T-helper 9 cell (primary cell): ENCODE measurements at places on chromosomes 7 and 10.

GRCh38 chr7:101466871-101467270, 104.2 kb downstream of the COL26A1 start:
- DNase-seq: no peak

- no peak for DNase-seq
These were observed 362.3 kb downstream of the WDR11 start for GRCh38 chr10:121213437-121213836.

DNA sequence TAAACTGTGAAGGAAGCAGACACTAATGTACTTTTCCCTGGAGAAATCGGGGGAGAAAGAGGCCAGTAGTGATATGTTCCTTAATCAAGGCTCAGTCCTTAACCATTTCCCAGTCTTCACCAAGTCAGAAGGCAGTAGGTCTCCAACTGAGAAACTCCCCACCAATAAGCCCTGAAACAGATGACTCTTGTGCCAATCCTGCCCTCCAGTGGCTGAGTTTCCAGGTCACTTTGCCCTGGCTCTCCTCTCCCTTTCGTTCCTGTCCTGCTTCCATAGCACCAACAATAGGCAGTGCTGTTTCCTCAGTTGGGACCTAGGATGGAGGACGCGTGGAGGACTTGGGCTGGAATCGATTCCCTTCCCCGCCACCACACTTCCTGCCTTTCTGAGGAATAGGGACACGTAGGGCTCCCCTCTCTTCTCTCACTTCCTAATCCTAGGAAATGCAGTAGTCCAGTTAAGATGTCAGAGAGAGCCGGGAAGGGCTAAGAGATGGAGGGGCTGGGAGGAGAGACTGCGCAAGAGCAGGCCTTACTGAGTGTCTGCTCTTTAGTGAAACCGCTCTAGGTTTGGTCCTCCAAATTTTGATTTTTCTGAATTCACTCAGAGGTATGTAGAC, 23.4 kb downstream of the ATOH7 start:
- no peak for DNase-seq

DNA sequence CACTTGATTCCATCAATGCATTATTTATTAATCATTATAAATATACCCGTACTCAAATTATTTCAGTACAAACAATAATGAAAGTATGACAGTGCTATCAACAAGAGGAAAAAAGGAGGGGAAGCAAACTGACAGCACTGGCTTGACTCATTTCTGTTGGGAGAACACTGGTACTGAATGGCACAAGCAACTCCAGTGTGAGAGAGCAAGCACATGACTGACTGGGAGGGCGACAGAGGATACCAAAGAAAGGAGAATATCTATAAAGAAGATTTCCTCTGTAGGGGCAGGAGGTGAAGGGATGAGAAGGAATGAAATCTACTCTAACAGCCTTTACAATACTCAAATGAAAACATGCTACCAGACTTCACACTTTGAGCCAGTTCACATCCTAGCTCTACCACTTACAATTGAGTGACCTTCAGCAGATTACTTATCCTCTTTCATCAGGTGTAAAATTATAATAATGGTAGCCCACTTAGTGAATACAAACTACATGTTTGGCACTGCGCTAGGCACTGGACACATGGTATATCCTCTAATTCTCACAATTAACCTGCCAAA, 1.5 kb downstream of the USP54 start:
- DNase-seq: no peak

- no peak for DNase-seq
These were observed 3.7 kb downstream of the STX1A start for GRCh38 chr7:73715648-73716317.

- DNase-seq: no peak
These were observed 274.7 kb downstream of the USP6NL start for GRCh38 chr10:11336722-11337162.

DNA sequence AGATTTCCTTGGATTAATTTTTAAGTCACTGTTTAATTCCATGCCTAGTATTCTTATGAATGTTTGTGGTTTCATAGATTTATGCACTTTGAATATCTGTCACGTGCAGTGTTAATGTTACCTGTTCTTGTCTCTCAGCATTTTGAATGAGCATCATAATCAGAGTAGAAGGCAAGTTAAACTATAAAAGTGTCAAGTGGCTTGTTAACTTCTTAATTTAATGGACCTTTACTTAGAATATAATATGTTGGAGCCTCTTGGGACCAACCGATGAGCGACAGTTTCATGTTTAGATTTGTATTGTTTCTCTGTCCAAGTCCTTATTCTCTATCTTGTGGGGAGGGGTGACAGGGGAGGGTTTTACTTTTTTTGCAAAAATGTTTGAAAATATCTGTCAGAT, 50.6 kb upstream of the MTURN start:
- no peak for DNase-seq

GRCh38 chr7:89334797-89335196, 539.3 kb upstream of the TEX47 start:
- no peak for DNase-seq

DNA sequence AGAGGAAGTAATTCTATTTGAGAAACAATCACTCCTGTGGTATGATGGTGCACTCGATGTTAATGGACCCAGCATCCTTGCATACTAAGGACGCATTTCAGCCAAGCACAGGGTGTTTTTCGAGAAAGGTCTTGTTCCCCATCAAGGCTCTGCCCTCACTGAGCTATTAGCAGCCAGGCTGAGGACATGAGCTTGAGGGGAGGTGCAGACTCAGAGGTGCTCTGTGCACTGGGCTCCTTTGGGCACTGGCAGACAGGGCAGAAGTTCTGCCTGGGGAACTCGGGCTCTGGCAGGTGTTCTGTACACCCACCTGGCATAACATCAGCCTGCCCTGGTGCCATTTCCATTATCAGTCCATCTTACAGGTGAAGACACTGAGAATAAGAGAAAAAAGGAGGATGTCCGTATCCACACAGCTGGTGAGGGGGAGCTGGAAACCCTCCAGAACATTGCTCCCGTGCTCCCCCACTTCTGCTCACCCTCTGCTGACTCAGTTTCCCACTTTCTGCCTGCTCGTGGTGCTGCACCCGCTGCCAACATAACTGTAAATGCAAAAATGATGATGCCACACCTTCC, 92.7 kb upstream of the RET start:
- no peak for DNase-seq

DNA sequence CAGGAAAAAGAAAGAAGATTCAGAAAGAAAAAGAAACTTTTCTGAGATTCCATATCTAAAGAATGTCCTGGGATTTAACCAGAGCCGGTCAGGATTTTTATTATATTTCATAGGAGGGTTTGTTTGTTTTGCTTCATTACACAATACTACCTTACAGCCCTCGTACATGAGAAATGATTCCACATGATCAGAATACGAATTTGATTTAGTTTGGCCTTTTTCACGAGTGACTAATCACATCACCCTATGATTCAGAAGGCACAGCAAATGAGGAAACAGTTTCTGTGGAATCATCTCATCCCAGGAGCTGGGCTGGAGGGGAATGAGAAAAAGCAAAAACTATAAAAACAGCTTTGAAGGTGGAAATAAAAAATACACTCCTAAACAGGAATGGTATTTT, 54.7 kb upstream of the VWC2 start:
- no peak for DNase-seq

GRCh38 chr7:69620063-69620462, 21.8 kb downstream of the AUTS2 start:
- no peak for DNase-seq

GRCh38 chr7:159096736-159097581, 47.7 kb downstream of the VIPR2 start:
- no peak for DNase-seq

DNA sequence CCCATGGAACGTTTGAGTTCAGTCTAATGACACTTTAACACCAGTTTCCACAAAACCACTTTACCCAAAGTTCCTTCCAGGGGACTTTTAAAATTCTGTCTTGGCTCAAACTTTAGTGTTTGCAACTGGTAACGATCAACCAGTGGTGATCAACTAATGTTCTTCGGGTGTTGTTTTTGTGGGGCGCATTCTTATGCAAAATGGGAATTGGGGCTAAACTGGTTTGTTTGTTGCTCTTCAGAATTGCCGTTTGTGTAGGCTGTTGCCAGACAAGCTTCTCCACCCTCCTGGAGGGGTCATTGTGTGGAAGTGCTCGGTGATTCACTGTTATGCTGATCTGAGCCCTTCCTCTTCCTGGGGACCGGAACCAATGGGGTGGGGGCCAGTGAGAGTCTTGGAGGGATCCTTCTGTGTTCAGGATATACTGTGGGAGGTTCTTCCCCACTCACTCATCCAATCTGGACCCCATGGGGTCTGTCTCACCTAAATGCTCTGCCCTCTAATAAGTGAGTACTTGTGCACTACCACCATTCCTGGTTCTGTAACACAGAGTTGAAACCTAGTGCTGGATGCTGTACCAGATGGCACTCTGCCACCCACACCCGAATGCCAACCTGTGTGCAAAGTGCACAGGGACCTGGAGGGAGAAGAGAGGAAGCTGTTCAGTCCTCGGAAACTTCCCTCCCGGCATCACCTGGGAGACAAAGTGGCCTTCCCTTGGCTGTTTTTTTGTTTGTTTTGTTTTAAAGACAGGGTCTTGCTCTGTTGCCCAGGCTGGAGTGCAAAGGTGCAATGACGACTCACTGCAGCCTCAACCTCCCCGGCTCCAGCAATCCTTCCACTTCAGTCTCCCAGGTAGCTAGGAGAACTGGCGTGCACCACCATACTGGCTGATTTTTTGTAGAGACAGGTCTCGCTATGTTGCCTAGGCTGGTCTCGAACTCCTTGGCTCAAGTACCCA, 2.1 kb downstream of the NFE2L3 start:
- DNase-seq: no peak

DNA sequence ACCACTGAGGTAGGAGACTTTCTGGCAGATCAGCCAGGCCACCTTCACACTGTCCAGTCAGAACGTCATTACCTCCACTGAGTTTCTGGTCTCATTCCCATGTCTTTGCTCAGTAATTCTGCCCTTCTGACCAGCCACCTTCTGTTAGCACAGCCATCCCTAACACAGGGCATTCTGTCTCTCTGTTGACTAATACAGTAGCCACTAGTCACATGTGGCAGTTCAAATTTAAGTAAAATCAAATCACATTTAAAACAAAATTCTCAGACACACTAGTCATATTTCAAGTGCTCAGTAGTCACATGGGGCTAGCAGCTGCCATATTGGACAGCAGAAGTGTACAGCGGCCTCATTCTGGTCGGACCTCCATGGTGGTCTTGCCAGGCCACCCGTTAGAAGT, 7.4 kb downstream of the CPSF4 start:
- DNase-seq: no peak

- DNase-seq: no peak
These were observed 8.4 kb downstream of the ATP6V1F start for GRCh38 chr7:128871050-128871449.

- no peak for DNase-seq
These were observed 8.2 kb upstream of the PHYH start for GRCh38 chr10:13308096-13308495.

- DNase-seq: no peak
These were observed 350.8 kb downstream of the AUTS2 start for GRCh38 chr7:69949122-69949521.

DNA sequence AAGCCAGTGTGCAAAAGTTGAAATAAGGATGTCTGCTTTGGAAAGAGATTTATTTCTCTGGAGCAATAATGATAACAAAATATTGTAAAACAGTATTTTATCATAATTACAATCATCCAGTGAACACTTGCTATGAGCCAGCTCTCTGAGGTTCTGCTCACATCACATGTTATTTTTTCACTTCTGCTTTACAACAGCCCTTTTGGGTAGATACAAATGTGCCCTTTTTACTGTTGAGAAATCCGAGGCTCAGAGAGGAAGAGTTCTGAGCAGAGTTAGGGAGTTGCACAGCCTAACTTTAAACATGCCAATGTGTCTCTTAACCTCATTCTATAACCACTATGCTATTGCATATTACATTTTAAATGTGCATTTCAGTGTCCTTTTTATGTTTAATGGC, 232.6 kb upstream of the CDC14C start:
- DNase-seq: no peak

DNA sequence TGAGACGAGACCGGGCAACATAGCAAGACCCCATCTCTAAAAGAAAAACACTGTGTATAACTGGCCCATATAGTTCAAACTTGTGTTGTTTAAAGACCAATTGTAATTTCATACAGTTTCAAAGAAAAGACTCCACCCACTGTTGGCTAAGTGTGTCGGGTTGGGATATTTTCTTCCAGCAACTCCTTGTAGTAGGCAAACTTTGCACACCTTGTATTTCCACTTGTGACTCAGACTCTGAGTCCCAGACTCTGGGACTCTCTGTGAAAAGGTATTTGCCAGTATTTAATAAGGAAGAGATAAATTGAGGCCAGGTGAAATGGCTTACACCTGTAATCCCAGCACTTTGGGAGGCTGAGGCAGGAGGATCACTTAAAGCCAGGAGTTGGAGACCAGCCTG, 29.3 kb upstream of the RHBDD2 start:
- DNase-seq: no peak

DNA sequence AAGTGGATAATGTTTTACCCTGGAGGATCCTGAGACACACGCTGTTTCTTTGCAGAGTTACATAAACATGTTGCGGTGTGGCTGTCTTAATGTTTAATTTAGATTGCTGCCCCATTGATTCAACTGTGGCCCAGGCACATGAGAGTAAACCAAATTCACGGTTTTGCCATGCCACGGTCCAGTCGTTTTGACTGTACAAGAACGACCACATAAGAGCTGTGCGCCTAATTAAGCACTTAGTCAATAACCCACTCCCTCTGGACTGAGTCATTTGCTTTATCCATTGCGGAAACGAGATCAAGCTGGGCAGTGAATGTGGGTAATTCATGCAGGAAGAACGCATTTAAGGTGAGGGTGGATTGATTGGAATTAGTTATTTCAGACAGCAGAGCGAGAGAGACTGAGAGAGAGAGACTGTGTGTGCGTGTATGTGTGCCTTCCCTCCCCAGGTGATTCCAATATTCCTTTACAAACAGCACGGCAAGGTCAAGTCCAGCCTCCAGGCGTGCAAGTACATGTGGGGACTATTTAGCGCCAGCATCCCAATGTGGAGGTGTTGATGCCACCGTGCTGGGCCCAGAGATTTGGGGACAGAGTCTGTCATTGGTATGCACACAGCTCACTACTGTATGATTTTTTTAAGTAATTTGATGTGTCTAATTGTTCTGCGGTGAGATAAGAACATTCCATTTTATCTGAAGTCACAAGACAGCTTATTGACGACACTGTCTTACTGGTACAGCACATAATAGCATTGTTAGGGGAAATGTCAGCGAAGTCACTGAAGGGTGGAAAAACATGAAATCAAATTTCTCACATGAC, 8.4 kb upstream of the TEX36 start:
- no peak for DNase-seq

DNA sequence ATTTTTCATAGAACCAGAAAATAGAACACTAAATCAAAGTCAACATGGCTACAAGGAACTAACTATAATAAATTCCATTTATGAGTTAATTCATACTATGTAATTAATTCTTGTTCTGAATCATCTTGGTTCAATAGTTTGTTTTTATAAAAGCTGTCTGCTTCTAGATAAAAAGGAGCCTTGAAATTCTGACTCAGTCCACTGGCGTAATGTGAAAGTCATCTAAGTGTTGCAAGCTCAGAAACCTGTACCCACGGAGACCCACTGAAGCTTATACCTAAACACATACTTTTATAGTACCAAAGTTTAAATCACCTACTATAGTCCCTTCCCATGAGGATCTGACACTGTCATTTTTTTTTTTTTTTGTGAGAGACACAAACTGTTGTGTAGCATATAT, 489.4 kb downstream of the SEMA3D start:
- no peak for DNase-seq

GRCh38 chr7:55162476-55162875, 143.7 kb downstream of the EGFR start:
- no peak for DNase-seq

GRCh38 chr10:61283481-61284221, 169.5 kb downstream of the TMEM26 start:
- no peak for DNase-seq

GRCh38 chr7:124480821-124481290, 284.7 kb downstream of the GPR37 start:
- DNase-seq: no peak
